Left renal pelvis (tissue), 4 donors: ENCODE measurements at places on chromosomes 3 and 15. TPM values are rescaled to one million over a fixed set of nuclear protein-coding genes. Genes with fewer than 3 reads are reported as not detected.

Gene NRG4
- 6.6 TPM for polyA plus RNA-seq

Gene MED12L
- polyA plus RNA-seq = 2.0 TPM

Gene TMCO5A
- not detected for polyA plus RNA-seq

Gene ZKSCAN7
- 13.3 TPM for polyA plus RNA-seq

DNA sequence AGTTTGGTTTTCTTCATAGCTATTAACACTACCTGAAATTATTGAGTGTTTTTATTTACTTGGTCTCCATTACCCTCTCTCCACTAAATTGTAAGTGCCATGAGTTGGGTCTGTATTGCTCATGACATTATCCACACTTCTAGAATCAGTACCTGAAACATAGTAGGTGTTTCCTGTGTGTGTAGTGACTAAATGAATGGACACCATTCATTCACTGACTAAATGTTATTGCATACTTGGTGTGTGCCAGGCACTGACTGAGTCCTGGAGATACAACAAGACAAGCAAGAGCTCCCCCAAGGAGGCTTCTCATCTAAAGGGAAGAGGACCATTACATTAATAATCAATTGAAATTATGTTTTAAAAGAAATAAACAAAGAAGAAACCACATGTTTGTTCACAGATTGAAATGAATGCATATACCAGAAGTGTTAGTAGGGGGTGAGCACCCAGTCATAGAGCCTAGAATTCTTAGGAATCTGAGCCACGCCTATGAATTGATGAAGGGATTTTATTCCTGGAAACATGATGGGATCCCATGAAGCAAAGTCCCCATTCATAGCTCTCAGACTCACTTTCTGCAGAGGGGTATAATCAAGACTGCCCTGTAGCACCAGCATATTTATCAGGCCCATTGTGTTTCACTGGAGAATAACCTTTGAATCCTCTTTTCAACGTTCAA is 31.7 kb upstream of the ATOSA start:
- no peak for DNase-seq

- DNase-seq = no peak
These were observed 14.5 kb downstream of the TKT start for GRCh38 chr3:53240989-53241972.

- no peak for DNase-seq
These were observed 187.5 kb downstream of the FNDC3B start for GRCh38 chr3:172226831-172227230.

DNA sequence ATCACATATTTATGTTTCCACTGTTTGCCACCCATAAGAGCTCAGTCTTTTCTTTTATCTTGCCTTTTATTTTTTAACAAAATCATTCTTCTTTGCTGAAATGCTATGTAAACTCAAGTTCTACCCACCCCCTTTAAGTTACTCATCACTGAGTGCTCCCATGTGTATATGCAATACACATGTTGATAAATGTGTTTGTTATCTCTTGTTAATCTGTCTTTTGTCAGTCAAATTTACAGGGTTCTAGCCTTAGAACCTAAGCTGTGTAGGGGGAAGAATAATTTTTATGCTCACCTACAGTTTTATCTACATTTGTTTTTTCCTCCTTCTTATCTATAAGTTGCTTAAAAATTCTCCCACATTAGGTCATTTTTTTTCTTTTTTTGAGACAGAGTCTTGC is 1195.9 kb downstream of the ROBO2 start:
- no peak for DNase-seq

DNA sequence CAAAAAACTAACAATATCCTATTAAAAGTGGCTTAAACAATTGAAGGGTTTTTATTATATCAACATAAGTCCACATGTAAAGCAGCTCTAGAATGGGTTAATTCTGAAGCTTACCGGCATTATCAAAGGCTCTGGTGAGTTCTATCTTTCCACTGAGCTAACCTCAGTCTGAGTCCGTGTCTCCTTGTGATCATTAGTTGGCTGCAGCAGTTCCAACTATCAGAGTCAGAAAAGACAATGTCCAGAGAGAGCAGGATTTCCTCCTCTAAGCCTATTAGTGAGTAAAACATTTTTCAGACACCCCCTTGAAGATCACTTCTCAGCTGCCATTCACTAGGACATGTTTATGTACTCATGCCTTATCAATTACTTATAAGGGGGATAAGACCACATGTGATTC is 49.9 kb downstream of the DHX36 start:
- DNase-seq = no peak

GRCh38 chr3:5055357-5056110 is 66.6 kb upstream of the ARL8B start:
- DNase-seq = no peak

- DNase-seq = no peak
These were observed 4.1 kb upstream of the ACTC1 start for GRCh38 chr15:34799149-34800101.

DNA sequence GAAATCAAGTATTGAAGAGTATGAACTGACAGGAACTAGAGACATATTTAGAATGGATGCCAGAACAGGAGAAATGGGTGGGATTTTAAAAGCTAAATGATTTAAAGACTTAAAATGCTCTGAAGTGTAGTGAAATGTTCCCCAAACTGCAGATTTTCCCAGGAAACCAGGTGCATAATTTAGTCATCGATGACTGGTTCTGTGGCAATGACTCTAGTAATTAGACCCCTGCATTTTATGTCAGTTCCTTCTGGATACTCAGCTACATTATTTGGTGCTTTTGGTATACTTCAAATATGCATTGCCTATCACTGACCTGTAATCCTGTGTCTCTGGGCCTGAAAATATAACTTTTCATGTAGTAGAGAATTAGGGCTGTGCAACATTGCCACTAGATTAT is 16.8 kb downstream of the AGTR1 start:
- DNase-seq = no peak

- DNase-seq = peak; percentile 31
These were observed 37.5 kb downstream of the SETMAR start for GRCh38 chr3:4340411-4341335.

GRCh38 chr15:73346735-73347312 is 21.9 kb downstream of the HCN4 start:
- no peak for DNase-seq

DNA sequence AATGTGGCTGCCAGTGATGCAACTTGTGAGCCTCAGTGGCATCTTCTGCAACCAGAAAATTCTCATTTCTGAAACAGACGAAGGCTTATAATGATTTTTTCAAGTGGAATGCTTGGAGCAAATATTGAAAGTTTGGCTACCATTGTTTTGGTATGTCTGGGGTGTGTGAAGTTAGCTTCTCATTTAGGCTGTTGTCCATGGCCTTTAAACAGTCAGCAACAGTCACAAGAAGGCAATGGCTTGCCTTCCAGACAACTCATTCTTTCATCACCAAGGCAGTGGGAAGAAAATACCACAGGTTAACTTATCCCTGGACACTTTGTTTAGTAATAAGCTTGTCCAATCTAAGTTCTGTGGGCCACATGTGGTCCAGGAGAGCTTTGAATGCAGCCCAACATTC is 4.7 kb upstream of the BNC1 start:
- no peak for DNase-seq

- no peak for DNase-seq
These were observed 60.2 kb upstream of the ABHD2 start for GRCh38 chr15:89028036-89028435.
